Renal cortical epithelial cell (primary cell): ENCODE measurements at places on chromosomes 13 and 19. TPM values are rescaled to one million over a fixed set of nuclear protein-coding genes. Genes with fewer than 3 reads are reported as not detected.

- no peak for DNase-seq
These were observed 270.0 kb downstream of the KCNRG start for GRCh38 chr13:50285283-50285682.

- DNase-seq = no peak
These were observed 103.3 kb upstream of the HTR2A start for GRCh38 chr13:47000165-47000564.

- DNase-seq = no peak
These were observed 1829.0 kb upstream of the MIR17HG start for GRCh38 chr13:89518289-89519077.

DNA sequence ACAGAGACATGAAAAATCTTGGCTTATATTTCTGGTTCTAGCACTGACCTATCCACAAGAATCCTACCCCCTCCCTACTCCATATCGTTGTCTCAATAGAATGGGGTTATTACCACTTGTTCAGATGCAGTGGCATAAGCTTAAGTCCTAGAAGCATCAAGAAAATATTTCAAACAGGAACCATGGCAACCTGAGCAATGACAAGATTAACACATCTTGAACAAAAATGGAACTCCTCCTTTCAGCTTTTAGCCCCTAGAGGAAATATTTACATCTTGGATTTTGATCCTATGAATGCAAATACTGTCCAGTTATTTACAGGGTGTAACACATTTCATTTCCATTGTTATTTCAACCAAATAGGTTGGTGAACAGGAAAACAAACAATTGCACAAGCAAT, 46.1 kb upstream of the TSC22D1 start:
- DNase-seq = peak; percentile 3

DNA sequence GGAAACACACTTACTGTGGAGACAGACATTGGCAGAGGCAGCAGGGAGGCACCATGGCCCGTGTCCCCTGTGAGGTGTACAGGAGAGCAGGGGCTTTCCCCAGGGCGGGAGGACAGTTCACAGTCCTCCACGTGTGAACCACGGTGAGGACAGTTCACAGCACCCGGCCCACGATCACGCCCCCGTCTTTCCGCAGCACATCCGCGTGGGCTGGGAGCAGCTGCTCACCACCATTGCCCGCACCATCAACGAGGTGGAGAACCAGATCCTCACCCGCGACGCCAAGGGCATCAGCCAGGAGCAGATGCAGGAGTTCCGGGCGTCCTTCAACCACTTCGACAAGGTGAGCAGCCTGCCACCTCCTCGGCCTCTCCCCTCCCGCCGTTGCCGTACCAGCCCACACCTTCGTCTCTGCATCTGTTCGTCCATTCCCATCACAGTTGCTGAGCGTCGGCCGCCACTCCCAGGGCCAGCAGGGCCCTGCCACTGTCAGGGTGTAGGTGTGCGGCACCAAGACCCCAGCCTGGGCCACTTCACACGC, 17.4 kb downstream of the CAPN12 start:
- DNase-seq = no peak

DNA sequence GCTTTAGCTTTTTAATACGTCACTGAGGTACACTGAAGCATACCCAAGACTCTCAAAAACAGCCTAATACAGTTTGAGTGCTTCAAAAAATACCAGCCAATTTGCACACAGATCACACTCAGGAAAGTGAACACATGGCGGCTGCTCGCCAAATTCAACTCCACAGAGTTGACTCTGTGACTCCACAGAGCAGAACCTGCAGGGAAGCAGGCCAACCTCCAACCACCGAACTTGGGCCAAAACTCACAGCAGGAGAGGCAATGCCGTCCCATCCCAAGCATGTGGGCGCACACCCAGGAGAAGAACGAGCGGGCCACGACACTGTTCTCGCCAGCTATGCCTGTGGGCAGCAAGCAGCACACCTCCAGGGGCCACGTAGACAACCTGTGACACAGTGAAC, 21.1 kb downstream of the ELL start:
- no peak for DNase-seq

DNA sequence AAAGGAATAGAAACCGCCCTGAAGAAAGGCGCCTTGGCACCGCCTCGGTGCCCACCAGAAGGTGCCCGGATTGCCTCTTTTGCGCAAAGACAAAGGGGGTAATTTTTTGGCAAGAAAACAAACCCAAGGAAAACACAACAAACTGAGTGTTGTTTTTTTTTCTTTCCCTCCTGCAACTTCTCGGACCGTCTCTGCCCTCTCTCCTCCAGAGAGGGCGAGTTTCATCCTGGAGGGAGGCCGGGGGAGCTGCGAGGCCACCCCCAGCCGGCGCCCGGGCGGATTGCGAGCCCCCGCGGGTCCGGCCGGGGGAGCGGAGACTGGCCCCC, 2.3 kb downstream of the ZNF536 start:
- DNase-seq = no peak

DNA sequence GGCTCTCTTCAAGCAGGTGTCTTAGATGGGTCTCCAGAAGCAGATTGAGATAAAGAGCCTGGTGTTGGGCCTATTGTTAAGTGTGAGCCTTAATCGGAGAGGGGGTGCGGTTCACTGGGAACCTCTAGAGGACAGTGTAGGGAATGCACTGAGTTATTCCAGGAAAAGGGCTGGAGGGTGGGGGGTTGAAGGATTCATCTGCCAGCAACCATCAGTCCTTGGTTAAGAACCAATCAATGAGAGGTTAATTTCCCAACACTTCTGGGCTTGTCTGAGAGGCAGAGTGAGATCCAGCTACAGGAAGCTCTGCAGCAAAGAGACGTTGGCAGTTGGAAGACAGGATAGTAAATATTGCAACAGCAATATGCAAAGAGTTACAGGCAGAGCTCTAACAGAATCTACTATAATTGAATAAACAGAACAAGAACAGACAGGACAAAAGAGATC, 28.7 kb downstream of the CYP4F2 start:
- peak; percentile 59 for DNase-seq

DNA sequence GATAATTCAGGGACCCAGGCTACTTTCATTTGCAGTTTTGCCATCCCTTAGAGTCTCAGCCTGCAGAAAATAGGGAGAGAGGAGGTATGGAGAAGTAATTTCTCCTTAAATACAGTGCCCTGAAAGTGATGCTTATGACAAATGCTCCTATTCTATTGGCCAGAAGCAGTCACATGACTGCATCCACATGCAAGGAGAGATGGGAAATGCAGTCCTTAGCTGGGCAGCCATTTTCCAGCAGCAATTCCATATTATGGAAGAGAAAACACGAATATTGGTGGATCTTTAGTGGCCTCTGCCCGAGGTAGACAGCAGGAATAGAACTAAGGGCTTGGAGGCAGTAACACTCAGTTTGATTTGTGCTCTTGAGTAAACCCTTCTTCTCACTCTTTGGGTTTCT, 39.4 kb downstream of the VAV1 start:
- DNase-seq = peak; percentile 49

GRCh38 chr13:110336108-110336507, 29.0 kb downstream of the COL4A2 start:
- DNase-seq = no peak

DNA sequence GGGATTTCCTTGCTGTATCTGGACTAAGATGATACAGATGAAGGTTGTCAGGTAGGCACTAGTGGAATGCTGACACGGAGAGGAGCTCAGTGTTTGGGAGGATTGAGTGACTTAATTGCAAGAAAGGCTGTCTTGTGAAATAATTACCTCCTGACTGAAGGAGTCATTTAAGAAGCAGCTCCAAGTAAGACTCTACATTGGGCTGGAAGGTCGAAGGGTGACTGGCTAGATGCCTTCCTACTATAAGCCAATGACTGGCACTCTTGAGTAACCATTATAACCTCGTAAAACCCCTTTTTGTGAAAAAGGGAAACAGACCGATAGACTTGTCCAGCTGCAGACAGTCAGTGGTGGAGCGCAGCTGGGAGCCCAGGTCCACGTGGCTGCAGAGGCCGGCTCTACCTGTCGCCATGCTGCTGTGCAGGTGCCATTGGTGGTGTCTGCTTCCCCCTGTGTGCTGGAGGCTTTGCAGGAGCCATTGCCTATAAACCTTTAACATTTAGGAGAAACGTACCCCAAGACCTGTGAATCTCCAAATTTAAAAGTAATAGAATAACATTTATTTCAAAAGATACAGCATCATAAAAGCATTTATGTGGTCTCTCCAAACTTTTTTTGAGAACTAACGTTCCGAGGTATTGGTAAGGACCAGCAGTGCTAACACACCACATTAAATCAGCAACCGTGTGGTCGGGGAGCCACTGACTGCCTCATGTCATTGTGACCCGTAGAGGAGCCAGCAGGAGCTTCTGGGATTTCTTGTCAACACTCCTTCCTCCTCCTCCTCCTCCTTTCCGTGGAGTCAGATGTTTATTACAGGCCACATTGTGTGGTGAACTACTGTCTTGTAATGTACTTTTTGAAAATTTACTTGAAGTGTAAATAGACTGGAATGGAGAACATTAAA, 80.4 kb upstream of the TEX29 start:
- peak; percentile 44 for DNase-seq

DNA sequence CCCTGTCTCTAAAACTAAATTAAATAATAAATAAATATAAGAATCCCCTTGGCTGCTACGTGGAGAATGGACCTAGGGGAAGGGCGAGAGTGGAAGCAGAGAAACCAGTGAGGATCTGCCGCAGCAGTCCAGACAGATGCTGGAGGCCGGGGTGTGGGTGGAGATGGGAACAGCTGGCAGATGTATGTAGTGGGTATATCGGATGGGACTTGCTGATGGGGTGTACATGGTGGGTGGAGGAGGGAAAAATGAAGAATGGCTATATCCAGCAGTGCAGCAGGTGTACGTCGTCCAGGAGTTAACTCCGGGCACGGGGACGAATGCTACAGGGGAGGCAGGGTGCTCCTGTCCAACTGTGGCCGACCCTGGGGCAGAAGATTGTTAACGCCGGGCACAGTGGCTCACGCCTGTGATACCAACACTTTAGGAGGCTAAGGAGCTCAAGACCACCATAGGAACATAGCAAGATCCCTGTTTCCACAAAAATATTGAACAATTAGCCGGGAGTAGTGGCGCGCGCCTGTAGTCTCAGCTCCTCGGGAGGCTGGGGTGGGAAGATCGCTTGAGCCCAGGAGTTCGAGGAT, 654 bp downstream of the CEP89 start:
- no peak for DNase-seq

- DNase-seq = no peak
These were observed 93.1 kb downstream of the CYSLTR2 start for GRCh38 chr13:48746821-48747220.

DNA sequence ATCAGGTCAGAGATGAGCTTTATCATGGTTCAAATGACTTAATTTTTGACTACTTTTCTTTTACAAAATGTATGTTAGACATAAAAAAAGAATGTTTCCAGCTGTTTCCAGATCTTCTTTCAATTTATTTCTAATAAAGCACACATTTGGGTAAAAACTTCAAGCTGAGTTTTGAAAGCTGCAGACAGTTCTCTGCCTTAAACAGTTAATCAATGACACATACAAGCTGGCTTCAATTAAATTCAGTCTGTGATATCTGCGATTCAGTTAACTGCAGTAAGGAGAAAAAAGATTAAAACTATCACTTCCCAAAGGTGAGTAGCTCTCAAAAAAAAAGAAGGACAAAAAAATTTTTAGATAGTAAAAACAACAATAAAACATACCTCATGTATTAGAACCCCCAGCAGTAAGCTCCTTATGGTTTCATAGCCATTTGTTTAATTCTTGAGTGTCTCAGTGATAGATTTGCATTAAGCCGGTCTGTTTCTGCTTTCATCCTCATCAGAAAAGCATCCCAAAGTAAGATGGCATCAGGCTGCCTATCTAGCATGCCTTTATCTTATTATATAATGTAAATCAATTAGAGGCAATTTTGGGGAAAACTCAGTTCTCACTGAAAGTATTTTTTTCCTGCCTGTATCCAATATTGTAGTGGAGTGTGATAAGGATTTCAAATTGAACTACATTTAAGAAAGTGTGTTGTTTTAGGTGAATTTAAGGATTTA, 81.8 kb upstream of the STARD13 start:
- DNase-seq = no peak

DNA sequence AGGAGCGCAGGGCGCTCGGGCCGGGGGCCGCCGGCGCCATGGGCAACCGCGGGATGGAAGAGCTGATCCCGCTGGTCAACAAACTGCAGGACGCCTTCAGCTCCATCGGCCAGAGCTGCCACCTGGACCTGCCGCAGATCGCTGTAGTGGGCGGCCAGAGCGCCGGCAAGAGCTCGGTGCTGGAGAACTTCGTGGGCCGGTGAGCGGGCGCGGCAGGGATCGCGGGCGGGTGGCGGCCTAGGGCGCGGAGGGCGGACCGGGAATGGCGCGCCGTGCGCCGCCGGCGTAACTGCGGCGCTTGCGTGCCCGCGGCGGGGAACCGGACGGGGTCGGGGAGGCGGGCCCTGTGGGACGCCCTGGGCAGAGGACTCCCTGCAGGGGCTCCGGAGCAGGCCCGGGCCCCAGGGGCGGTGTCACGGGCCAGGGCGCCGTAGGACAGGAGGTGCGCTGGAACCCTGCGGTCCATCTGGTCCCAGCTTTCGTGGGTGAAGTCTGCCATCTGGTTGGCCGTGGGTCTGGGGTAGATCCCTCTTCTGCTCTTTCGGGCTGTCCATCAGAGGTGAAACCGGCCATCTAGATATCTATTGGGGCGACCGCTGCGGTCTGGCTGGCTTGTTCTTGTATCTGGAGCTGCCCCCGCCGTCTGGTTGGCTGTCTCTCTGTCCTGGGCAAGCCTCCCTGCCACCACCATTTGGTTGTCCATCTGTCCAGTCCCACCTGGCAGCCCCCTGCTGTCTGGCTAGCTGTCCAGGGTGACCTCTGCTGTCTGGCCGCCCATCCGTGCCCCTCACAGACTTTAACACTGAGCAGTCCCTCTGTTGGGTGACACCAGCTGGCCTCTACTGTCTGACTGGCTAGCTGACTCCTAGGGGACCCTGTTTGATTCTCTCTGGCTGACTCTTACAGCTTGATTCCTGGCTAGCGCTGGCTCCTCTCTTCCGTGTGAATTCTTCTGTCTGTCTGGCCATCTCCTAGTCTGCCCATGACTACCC, 622 bp downstream of the DNM2 start:
- DNase-seq = no peak

- DNase-seq = peak; percentile 49
These were observed 25.0 kb downstream of the ERCC5 start for GRCh38 chr13:102870677-102871415.

GRCh38 chr13:50843257-50844083, at the start of gene DLEU7:
DLEU7 (minus strand) TSS chr13:50843692; CDS start chr13:50843646, 46 bp downstream.
- no peak for DNase-seq

DNA sequence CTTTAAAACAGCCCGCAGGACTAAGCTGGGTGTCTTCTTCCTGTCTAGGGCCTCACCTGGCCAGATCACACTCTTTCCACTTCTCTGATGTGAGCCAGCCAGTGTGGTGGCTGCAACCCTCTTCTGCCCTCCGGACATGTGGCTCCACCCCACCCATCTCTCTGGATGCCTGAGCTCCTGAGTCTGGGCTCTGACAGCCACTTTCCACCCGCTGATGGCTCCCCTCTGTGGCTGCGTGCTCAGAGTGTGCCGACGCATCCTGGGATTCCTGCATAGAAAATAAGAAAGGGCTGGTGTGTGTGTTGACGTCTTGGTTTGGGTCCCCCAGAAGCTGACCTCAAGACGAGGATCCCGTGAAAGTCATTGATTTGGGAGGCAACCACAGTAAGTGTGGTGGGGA, 181.6 kb downstream of the URI1 start:
- DNase-seq = no peak

Gene CCDC70
- not detected in 2 replicates for total RNA-seq

Gene CEACAM7
- not detected in 2 replicates for total RNA-seq

Gene GJA3
- total RNA-seq = 0.05 TPM in 1 of 2 replicates, not detected in the other

Gene ZNF579
- total RNA-seq = 3.1 and 12.4 TPM in 2 replicates

Gene IZUMO2
- total RNA-seq = not detected in 2 replicates

Gene FGF21
- not detected in 2 replicates for total RNA-seq

Gene EXOC3L2
- not detected in 2 replicates for total RNA-seq

Gene OSCAR
- 1.1 TPM in 1 of 2 replicates, not detected in the other for total RNA-seq

Gene PALM3
- total RNA-seq = 0.35 and 0.70 TPM in 2 replicates

Gene PCDH9
- total RNA-seq = 0.52 and 4.6 TPM in 2 replicates
